ENCODE measurements at places on chromosomes 1 and 21.

DNA sequence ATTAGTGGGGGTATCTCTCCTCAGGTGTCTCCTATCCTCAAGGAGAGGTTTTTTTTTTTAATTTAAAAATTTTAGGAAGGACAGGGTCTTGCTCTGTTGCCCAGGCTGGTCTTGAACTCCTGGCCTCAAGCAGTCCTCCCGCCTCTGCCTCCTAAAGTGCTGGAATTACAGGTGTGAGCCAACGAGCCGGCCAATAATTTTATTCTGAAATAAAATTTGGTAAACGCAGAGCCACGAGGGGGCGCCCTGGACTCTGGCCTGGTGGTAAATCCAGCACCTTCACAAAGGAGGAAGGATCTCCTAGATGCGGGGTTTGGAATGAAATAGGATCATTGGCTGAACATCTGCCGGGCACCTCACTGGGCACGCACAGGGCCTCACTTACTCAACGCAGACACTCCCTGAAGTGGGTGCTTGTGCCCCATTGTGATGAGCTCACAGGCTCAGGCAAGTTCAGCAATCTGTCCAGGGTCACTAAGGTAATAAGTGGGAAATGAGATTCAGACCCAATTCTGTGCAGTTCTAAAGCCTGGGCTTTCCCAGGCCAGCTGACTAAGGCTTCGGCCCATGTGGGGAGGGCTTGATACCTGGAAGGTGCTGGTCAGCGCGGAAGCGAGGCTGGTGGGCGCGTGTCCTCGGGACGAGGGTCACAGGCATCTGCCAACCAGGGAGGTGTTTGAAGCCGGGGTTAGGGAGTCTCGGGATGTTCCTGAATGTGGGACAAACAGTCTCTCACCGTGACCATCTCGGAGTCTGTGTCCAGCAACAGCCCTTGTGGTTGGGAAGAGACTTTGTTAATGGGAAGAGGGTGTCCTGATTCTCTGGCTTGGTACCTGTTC is 32.7 kb upstream of the ETV3 start:
- no peak for DNase-seq

GRCh38 chr1:41355356-41355755 is 5.9 kb upstream of the FOXO6 start:
- no peak for DNase-seq

- DNase-seq: no peak
Measured at GRCh38 chr1:43232074-43232473, 37.7 kb upstream of the TMEM125 start.

DNA sequence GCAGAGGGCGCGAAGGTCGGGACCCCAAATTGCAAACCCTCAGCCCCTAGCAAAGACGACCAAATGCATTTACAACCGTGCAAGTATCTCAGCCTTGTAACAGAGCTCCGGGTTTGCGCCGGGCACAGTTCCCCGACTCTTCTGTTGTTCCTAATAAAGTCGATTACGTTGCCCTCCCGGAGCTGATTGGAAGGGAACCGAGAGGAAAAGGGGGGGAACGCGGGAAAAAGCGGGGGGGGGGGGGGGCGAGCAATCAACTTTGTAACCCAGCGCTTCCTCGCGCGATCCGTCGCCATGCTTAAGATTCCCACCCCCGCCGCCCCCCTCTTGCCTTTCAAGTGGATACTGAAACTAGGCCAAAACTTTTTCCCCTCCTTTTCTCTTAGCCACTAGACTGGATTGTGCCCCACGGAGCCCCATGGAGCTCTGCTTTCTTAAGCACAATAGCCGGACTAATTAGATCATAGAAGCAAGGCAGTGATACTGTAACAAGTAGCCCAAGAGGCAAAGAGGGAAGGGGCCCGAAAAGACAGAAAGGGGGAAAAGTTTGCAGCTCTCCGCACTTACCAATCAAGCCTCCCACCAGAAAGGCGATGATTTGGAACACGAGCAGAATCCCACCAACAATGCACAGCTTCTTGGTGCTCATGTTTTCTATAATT is 565 bp downstream of the WLS start:
- DNase-seq: no peak

DNA sequence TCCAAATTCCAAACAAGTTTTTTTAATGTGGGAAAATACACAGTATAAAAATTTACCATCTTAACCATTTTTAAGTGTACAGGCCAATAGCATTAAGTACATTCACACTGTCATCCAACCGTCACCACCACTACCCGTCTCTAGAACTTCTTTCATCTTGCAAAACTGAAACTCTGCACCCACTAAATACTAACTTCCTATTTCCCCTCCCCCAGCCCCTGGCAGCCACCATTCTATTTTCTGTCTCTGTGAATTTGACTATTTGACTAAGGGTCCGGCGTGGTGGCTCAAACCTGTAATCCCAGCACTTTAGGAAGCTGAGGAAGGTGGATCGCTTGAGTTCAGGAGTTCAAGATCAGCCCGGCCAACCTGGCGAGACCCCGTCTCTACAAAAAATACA is 36.1 kb downstream of the CLSTN1 start:
- DNase-seq: no peak

- no peak for DNase-seq
Measured at GRCh38 chr1:32353886-32354570, 8.3 kb downstream of the FAM229A start.

DNA sequence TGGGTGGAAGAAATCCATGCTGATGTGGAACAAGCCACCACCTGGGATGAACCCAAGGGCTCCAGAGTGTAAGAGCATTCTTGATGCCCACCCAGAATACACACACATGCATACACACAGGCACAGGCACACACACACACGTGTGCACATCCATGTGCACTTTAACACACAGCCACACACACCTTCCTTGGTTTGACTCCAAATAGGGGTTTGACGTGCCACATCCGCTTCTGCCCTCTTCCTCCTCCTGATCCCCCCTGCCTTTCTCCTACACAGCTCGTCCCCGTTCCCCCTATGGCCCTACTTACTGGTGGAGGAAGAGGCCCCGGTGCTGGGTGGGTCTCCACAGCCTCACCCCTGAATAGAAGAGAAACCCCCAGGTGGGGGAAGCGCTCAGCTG is 16.0 kb downstream of the SPATA21 start:
- no peak for DNase-seq

- DNase-seq: no peak
Measured at GRCh38 chr1:35561297-35561971, 3.8 kb downstream of the NCDN start.

DNA sequence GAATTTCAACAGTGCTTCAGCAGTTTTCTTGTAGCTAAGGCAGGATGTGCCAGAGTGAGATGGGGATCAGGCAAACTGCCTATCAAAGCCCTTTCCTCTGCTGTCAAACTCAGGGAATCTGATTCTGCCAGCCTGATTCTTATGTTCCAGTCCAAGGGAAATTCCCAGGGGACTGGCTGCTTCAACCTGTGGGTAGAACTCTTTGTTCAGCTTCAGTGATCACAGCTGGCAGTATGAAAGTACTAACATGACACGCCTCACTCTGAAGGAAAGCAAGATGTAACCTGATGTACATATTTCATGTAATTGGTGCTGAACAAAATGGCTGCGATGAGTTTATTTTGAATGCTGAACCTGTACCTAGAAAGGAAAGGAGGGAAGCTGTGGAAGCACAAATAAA is 40.1 kb upstream of the SLC5A9 start:
- no peak for DNase-seq

DNA sequence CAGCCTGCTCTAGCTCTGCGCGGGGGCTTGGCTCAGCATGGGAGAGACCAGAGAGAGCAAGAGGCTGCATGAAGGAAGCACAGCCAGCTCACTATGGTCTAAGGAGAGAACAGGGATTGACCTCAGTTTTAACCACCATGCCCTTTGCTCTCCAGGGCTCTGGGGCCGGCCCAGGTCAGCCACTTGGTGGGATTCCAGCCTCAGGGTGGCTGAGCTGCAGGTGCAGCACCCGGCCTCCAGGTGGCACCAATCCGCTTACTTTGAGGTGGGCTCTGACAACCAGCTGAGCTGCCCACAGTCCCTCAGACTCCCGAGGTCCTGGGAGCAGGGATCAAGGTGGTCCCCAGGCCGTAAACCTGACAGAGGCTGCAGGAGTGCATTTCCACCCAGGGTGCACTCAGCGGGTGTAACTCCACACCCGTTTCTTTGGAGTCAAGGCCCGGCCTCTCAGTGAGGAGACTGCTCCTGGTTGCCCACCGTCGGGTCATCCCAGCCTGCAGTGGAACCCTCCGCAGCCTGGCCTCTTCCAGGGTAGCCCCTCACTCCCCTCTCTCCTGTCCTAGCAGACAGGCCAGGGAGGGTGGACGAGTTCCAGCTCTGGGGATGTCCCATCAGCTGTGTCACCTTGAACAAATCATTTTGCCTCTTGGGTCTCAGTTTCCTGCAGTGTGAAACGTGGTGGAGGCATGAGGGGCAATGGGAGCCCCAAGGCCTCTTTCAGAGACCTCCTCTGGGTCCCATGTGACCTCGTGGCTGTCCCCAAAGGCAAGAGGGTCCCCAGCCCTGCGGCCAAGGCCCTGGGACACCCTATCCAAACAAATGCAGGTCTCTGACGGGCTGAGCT is 607 bp upstream of the LGR6 start:
- DNase-seq: no peak

DNA sequence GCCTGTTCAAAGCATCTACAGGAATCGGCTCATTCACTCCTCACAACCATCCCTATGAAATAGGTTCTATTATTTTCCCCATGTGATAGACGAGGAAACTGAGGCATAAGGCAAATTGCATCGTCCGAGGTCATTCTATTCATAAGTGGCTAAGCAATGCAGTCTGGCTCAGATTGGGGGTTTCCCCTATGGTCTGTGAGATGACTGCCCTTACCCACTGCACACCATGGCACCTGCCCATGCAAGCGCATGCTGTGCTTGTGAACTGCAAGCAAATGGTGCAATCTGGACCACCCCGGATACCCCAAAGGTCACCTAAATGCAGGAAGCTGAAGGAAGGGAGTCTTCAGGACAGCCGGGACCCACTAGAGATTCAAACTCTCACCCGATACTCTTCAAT is 123.4 kb upstream of the SOD1 start:
- no peak for DNase-seq

DNA sequence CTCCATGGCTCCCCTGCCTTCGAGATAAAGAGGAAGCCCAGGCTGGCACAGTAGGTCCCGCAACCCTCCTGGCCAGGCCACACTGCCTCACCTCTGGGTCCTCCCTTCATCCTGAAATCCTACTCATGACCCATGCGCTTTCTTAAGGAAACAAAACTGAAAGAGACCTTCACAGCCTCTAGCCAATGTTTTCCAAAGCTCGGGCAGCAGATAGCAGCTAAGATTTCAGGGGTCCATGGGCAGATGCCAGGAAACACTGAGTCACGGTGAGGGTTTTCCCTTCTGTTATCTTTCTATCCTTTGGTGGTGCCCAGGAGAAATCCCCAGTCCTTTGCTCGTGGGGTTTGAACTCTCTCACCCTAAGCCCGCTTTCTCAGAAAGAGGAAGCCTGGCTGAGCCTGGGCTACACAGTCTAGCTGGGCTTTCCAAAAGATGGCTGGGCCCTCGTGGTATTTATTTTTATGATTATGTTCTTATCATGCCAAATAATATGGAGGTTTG is 26.6 kb downstream of the TTC39A start:
- no peak for DNase-seq

DNA sequence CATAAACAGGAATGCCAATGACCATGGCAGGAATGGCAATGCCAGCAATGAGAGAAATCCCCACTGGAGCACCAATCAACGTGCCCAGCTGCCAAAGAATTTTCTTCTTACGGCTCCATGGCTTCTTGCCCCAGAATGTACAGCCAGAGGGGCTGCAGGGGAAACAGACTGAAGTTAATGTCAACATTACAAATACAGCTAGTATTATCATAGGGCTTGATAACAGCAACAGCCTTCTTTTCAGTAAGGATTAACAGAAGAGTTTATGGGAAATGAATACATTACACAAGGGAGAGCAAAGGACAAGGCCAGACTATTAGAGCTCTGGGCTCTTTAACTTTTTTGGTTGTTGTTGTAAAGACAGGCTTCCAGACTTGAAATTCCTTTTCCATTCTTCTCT is 18.2 kb downstream of the RNF19B start:
- no peak for DNase-seq

- no peak for DNase-seq
Measured at GRCh38 chr21:26925636-26926035, 41.3 kb downstream of the ADAMTS5 start.

- DNase-seq: no peak
Measured at GRCh38 chr1:170661646-170662411, 2.1 kb upstream of the PRRX1 start.

GRCh38 chr1:58779801-58780382 is 4.0 kb downstream of the JUN start:
- DNase-seq: no peak

DNA sequence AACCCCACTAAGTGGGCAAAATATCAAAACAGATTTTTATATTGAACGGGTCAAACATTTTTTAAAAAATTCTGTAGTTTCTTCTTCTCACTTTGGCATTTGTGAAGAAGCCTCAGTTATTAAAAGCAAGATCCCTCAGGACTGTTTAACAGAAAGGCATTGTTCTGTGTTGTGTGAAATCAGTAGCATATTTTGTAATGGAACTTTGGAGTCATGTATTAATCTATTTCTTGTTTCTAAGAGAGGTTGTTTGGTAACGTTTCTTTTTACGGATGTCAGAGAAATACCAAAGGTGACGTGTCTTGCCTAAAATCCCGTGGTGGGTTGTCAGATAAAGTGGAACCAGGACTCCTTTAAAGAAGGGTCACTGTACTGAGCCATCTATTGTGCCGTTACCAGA is 23.7 kb downstream of the GPR137B start:
- DNase-seq: no peak

DNA sequence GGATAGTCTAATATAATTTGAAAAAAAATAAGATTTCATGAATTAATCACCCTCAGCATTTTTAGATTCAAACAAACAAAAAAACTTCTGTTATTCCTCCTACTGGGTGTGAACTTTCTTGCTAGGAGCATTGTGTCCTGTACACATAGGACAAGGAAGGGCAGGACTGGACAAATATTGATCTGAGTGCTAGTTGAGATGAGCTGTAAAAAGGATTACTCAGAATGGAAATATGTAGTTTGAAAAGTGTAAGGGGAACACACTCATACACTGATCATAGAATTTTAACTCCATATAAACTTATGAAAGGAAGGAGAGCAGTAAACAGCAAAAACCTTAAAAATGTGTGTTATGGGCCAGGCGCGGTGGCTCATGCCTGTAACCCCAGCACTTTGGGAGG is 156.5 kb upstream of the ZNF648 start:
- no peak for DNase-seq

DNA sequence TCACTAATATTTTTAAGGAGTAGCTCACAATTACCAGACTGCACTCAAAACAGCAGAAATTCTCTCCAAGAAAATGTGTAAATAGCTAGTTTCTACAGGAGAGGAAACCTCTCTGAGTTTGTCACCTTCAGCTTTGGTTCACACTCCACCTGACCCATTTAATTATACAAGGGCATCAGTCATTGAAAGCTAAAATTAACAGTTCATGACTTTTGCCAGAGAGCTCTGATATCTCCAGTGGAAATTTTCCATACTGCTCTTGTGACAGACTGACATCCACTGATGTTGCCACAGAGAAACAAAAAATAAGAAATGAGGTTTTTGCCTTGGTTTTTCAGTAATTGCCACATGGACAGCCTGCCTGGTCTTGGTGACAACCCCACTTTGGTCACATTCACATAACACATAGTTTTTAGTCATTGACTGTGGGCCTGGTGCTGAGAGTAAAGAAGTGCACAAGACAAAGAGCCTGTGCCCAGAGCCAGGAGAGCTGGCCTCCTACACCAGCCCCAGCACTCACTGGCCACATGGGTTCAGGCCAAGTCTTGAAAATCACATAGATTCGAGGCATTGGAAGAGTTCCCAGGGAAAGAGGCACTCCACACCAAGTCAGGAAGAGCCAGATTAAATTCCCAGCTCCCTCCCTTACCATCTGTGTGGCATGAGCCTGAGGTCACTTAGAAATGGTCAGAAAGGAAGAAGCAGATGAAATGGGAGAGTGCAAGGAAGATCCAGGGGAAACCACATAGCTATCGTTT is 13.8 kb upstream of the SIM2 start:
- no peak for DNase-seq
